ENCODE measurements at places on chromosomes 3 and 15. TPM values are rescaled to one million over a fixed set of nuclear protein-coding genes. Genes with fewer than 3 reads are reported as not detected.

The POLG gene
- total RNA-seq = 67.1 TPM

The TUSC7 gene
- not detected for total RNA-seq

The ZNF620 gene
- 2.7 TPM for total RNA-seq

The FAM107A gene
- total RNA-seq = 39.2 TPM

The KCNH8 gene
- total RNA-seq = not detected

The CADPS gene
- total RNA-seq = 0.45 TPM

The GOLGA8Q gene
- total RNA-seq = 0.96 TPM

The LRRC49 gene
- total RNA-seq = 4.0 TPM

The TMEM158 gene
- 5.7 TPM for total RNA-seq

The RAD51 gene
- 0.32 TPM for total RNA-seq

DNA sequence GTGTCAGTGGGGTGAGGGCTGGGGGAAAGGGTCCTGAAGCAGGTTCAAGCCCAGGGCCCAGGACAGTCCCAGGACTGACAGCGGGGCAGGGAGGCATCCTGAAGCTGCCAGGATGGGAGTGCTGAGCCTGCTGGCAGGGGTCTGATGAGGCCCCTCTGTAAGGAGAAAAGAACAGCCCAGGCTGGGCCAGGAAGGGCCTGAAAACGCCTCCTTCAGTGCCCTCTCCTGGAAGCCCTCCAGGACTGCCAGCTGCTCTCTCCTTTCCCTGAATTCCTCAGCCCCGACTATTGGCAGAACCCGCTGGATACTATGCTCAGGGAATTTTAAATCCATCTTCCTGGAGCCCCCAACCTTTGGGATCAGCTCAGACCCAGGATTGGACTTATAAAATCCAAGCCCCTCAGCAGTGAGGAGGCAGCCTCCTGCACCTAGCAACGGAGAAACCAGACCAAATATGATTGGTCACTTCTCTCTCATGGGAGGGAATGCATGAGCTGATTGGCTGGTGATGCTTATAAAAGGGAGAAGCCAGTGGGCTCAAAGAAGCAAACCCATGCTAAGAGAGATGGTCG is 203.5 kb upstream of the LINGO1 start:
- no peak for DNase-seq

DNA sequence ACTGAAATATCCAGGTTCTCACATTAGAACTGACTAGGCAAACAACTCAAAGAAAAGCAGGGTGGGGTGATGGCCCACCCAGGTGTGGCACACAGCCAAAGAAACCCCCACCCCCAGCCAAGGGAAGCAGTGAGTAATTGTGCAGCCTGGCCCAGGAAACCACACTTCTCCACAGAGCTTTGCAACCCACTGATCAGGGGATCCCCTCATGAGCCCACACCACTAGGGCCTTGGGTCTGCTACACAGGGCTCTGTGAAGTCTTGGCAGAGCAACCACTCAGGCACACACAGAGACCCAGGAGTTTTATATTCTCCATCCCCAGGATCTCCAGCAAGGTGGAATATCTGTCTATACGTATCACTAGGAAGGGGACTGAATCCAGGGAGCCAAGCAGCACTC is 22.2 kb upstream of the TRIM42 start:
- no peak for DNase-seq

DNA sequence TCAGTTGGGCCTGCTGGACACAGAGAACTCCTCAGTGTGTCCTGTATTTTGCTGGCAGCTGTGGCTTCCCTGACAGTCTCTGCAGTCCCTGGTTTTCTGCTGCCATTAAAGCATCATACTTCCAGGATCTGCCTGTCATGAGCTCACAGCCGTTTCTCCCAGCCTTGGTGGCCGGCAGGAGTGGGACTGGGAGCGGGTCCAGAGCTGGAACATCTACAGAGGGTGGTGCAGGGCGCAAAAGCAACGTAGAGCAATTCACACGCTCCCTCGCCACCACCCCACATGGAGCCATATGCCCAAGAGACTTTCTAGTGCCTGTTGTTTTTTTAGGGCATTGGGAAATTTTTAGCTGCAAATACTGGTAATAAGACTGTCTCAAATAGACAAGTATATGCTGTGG is 33.6 kb downstream of the ABTB1 start:
- peak; percentile 81 for DNase-seq

DNA sequence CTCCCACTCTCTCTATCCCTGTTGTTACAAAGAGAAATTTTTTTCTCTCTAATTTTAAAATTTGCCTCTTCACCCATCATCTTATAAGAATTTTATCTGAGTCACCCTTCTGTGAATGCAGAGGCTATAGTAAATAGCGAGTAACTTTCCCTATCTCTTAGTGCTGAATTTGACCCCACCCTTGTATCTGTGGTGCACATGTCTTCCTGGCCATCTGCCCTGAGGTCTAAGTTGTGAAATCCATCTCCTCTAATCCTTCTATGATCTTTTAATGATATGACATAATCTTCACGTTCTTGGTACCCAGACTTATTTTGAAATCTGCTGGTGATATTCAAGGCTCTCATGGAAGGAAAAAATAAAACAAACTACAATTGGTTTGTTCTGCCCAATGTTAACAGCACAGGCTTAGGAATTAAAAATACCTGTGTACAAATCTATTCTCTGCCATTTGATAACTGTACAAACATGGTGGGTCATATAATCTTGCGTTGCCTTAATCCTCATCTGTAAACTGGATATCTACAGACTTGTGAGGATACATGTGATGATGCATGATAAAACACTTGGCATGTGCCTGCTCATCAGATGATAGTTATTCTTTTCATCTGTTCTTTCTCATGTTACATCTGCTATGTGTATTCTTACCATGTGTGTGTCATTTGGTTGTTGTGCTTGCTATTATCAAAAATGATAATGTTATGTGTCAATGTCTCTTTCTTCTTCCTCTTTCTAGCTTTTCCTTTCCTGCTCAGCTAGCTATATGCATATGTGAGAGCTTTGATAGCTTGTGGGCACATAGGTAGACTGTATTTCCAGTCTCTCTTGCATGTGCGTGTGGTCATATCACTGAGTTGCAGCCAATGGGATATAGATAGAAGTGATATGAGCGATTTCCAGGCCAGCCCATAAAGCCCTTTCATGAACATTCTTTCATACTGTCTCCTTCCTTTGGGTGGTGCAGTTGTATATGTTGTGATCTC is 13.7 kb upstream of the CCR3 start:
- DNase-seq = no peak

DNA sequence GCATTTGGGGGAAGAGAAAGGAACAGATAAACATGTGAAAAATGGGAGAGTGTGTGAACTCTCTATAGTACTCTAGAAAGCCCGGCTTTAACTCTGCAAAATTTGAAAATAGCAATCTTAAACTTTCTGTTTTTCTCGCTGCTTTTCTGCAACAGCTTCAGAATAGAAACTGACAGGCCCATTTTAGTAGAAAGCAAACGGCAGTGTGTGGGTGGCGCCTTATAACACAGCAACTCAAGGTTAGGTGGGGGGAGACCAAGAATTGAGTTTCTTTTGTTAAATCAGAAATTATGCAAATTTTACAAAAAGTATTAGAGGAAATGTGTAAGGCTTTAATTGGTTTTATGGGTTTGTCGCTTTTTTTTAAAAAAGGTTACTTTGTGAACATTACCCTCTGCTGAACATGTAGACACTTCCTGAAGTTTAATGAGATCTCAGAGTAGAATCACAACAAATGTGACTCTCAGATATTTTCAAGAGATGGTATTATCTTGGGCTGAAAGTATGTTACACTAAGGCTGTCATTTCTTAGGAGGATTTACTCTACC is 107.0 kb downstream of the PTPRG start:
- DNase-seq = no peak

GRCh38 chr15:94327356-94327936 is 96.1 kb downstream of the MCTP2 start:
- DNase-seq = no peak

- DNase-seq = no peak
Observed at GRCh38 chr3:135803028-135803692, 162.4 kb upstream of the PPP2R3A start.

- DNase-seq = no peak
Observed at GRCh38 chr3:127090218-127091160, 102.4 kb upstream of the PRR23E start.

DNA sequence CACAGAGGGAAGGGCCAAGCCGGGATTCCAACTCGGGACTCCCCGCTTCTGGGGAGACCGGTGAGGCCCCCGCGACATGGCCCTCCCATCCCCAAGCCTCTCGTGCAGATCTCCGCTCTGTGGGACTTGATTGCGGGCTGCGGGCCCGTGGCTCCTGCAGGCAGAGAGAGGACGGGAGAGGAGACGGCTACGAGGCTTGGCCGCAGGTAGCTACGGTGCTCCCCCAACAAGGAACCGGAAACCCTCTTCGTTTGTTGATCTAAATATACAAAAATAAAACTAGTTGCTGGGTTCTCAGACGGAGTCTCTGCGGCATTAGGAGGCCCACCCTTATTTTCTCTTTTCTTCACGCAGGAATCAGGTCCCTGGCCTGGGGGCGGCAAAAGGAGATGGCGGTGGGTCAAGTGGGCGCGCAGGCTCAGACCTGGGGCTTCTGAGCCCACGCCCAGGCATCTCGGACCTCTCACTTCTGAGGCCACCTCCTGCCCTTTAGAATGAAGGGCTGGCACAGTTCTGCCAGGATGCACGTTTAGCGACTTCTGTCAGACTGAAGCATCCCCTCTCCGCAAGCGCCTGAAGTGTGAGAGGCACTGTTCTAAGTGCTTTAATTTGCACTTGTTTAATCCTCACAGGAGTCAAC is 10.9 kb downstream of the GNB5 start:
- DNase-seq = no peak

DNA sequence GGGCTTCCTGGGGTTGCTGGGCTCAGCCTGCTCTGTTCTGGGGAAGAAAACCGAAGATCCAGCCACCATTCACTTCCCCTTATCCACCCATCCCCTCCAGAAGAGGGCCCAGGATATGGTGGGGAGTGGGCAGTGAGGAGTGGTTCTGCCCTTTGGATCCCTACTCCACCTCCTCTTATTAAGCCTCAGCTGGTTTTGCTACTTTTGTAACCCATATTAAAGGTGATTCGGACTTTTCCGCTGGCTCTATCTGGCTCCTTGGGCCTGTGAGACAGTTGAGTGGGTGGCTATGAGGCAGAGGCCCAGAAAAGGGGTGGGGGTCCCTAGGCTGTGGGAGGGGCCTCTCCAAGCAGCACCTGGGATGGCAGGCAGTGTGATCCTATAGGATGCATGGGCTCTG is 33.8 kb downstream of the NBEAL2 start:
- DNase-seq = no peak

GRCh38 chr3:127800508-127800907 is 21.8 kb downstream of the MGLL start:
- DNase-seq = no peak

- no peak for DNase-seq
Observed at GRCh38 chr3:53225651-53226050, 30.2 kb downstream of the TKT start.

GRCh38 chr3:18559331-18559842 is 134.2 kb upstream of the SATB1 start:
- no peak for DNase-seq

DNA sequence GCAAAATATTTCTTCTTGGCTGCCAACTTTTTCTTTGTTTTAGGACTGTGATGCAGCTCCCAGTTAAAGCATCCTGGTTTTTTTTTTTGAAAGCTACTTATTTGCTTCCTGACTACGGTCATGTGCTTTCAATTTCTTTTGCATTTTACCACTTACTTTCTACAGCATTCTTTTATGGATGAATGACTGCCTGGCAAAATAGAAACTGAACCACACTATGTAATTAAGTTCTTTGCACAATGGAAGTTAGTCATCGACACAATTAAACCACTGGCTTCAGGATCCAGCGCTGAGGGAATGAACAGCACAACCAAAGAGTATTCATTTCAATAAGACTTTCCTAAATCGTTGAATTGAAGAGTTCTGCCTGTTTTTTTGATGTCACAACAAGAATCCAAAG is 82.2 kb upstream of the EPHA3 start:
- DNase-seq = no peak

DNA sequence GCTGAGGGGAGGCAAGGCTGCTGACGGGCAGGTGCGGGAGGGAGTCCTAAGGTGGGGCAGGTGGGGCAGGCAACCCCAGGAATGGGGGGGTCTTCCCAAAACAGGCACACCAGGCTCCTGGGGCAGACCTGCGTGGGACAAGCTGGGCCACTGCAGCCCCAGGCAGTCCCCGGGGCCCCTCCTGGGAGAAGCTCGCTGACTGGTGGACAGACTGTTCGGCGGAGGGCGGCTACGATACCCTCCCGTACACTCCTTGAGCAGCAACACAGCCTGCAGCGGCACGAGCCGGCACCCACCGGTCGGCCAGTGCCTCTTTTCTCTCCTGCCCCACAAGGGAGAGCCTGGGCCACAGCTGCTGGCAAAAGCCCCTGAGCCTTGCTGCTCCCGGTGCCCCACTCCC is 65.9 kb upstream of the RPL32 start:
- DNase-seq = no peak

DNA sequence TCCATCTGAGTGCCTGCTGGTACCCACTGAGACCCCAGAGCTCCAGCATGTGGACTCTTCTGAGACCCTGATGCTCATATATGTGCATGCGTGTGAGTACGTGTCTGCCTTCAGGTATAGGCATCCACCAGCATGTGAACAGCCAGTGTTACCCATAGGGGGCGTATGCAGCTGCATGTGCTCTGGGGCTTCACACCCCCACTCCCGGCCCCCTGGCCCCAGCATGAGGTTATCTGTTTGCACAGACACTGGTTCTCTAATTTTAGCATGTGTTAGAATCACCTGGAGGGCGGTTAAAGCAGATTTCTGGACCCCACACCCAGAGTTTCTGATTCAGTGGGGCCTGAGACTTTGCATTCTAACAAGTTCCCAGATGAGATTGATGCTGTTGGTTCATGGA is 824 bp upstream of the CILP start:
- no peak for DNase-seq

DNA sequence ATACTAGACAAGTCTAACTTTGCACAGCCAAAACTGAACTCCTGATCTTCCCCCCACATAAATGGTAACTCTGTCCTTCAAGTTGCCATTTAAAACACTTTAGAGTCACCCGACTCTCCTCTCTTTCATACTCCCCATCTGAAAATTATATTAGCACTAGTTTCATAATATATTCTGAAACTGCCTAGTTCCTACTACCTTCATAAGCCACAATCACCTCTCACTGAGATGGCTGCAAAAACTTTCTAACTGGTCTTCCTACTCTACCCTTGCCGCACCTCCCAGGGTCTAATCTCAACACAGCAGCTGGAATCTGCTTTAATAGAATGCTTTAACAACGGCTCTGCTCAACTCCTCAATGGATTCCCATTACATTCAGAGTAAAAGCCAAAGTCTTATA is 55.0 kb downstream of the GLB1 start:
- DNase-seq = no peak

DNA sequence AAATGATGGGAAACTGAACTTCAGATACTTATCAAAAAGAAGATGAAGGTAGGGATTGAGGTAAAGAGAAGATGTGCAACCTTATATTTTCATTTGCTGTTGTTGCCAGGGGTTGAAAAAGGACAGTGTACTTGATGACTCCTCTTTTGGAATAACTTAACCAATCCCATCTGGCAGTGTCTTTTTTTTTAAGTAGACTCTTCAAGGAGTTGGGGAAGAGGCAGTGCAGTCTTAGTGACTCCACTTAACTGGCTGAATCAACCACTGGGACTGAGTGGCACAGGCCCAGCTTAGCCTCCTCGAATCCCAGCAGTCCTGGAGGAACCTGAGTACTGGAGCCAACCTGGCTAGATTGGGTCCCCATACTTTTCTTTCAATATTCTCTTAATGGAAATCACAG is 27.3 kb upstream of the FILIP1L start:
- no peak for DNase-seq

- DNase-seq = no peak
Observed at GRCh38 chr15:22884344-22884743, 45.9 kb downstream of the NIPA2 start.

- no peak for DNase-seq
Observed at GRCh38 chr3:194935632-194936470, 250.2 kb downstream of the FAM43A start.

- DNase-seq = no peak
Observed at GRCh38 chr15:57440799-57441198, 64.5 kb downstream of the CGNL1 start.
